ENCODE measurements at places on chromosomes 4 and X. TPM values are rescaled to one million over a fixed set of nuclear protein-coding genes. Genes with fewer than 3 reads are reported as not detected.
A peak's percentile ranks its signal among the peaks of the same experiment; 100 is the strongest.

- no peak for DNase-seq
These were observed 11.9 kb upstream of the SEL1L3 start for GRCh38 chr4:25874655-25875054.

DNA sequence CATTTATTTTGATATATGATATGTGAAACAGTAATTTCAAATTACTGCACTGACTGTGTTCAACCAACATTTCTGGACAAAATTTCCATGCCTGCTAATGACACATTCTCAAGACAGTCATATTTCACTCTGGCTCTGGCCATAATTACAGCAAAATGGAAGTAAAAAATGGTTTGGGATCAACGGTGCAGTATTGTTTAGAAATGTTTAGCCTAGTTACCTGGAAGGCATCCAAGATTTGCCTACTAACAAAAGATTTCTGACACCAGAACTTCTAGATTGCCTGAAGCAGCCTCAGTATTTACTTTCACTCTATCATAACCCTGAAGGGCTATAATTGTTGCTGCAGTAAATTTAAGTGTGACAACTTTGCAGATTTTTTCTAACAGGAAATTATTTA lies 416.3 kb downstream of the PCDH10 start:
- no peak for DNase-seq

DNA sequence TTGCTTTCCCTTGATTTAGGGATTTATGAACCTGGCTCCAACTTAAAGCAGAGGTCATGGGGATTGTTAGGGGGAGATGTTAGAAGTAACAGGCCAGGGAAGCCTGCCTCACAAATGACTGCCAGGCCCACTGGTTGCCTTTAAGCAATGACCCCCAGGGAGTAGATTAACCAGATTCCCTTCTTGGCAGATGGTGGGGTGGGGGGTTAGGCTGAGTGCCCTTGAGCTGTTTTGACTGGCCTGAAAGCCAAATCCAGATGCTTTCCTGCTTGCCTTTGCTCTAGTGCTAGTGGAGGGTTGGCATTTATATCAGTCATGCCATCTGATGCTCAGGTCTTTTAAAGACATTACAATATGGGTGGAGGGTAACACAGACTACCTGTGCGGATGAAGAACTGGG lies 128.1 kb downstream of the TMEM164 start:
- no peak for DNase-seq

DNA sequence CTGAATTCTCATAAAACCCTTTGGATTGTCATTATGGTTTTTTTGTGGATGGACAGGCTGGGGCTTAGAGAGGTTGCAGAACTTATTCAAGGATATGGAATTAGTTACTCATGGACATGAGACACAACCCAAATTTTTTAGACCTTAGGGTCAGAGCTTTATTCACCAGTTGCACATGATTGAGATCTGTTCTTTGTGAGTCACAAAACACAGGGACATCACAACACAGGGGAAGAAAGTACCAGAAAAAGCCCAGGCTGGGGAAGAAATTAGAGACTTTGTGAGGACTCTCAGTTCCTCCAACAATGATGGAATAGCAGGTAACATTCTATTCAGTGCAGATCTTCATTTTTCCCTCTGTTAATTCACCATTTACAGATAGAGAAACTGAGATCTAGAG lies 602.4 kb upstream of the CPEB2 start:
- no peak for DNase-seq

DNA sequence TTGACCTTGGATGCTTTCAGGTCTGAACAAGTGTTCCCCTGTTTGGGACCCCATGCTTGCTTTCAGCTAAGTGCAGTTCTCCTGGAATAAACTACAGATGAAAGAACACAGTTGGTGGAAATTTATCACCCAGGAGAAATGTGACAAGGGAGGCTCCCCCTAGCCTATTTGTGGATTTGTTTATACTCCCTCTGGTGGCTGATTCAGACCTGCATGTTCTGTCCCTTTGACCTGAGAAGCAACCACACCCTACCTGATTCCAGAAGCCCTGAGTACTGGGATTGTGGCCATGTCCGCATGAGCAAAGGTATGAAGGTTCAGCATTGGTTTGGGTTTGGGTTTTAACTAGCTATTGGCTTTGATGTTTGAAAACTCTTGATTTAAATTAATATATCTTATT lies 440.9 kb downstream of the MID1IP1 start:
- DNase-seq: peak; percentile 52

- no peak for DNase-seq
These were observed 81.5 kb upstream of the SMIM10 start for GRCh38 chrX:134909261-134909660.

DNA sequence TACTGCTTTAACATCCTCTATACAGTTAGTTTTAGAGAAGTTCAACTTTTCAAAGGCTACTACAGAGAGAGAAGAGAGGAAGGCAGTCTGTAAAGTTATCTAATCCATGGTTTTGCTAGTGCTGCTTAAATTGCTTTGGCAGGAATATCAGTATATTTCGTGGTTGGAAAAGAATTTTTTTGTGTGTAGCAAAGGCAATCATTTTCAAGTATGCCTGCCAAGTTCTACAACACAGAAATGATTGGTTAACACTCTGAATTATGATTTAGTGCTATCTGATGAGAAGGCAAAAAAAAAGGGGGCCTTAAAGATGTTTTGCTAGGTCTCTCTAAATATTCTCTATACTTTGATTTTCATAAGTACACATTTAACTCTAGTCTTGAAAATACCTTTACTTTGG lies 133.1 kb downstream of the JADE1 start:
- no peak for DNase-seq

- no peak for DNase-seq
These were observed 791 bp downstream of the SMIM20 start for GRCh38 chr4:25914670-25915352.

DNA sequence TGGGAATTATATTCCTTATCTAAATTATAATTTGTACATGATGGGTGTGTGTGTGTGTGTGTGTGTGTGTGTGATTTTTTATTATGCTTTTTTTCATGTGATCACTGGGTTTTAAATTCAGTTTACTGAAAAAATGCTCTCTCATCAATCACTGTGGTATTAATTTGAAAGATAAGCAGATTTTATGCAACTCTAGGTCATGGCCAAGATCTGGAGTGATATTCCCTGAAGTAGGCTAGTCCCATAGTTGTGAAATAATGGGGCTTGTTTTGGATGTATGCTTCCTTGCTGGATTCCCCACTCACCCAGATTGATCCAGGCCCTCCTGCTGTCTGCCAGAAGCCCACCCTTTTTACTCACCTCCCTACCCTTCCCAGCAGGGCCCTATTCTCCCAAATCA lies 22.0 kb upstream of the PGRMC2 start:
- DNase-seq: no peak

DNA sequence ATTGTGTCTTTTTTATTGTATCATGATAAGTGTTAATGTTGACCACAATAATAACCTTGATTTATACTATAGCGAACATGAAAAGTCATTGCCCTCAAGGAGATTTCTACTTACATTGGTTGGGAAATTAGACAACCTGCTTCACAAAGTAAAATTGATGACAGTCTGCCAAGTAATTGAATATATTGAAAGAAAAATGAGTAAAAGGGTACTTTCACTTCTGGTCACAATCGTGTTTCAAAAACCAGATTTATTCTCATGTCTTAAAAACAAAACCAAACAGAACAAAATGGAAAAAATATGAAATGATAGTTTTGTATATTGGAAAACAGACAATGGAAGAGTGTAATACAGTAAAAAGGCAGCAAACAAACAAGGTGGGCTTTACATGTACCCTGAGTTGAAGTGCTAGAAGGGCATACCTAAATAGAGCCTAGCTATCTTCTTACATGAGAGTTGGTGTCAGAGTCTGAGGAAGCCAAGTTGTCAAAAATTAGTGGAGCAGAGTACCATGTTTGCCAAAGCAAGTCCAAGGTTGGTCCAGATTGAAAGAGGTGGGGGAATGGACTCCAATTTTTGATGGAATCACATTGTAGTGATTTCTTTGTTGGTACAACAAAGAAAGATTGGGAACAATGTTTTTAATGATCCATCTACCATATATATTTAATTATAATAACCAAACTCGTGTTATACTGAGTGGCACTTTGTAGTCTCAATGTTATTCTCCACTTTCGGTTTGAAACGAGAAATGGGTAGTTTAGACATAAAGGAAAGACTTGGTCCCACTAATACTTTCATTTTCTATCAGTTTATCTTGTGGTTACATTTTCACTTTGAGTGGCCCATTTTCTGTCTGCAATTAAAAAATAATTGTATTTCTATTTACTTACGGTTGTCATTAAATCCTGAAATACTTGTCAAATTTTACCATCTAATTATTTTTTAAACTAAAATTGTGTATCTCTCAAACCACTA lies 775.6 kb downstream of the STIM2 start:
- no peak for DNase-seq

DNA sequence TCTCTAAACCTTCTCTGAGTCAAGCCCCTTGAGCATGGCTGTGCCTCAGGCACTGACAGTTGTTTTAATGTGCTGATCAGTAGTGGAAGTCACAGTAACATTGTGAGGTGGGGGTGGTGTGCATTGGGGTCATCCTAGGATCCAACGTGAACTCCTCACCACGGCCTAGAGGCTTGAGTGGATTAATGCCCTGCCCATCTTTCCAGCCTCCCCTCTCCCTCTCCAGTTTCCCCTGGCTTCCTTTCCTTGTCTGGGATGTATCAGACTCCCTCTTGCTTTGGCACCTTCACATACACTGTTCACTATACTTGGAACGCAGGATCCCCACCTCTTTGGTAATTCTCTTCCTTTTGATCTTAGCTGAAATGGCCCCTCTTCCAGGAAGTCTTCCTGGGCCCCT lies 13.3 kb upstream of the PJA1 start:
- no peak for DNase-seq

DNA sequence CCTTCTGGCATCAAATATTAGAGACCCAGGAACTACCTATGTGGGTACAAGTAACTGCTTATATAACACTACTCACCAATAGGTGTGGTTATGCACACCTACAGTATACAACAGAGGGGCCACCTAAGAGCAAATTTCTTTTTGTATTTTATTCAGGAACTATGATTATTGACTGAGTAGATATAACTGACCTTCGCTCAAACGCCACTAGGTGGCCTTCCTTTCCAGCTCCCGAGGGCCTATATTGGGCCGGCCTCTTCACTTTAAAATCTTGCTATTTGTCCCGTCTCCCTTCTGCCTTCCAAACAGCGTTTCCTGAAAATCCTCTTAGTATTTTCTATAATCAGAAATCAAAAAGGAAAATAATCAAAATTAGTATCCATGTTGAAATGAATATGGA lies 19.9 kb upstream of the PABPC5 start:
- no peak for DNase-seq

- no peak for DNase-seq
These were observed 77.0 kb downstream of the GPC3 start for GRCh38 chrX:133908223-133908955.

DNA sequence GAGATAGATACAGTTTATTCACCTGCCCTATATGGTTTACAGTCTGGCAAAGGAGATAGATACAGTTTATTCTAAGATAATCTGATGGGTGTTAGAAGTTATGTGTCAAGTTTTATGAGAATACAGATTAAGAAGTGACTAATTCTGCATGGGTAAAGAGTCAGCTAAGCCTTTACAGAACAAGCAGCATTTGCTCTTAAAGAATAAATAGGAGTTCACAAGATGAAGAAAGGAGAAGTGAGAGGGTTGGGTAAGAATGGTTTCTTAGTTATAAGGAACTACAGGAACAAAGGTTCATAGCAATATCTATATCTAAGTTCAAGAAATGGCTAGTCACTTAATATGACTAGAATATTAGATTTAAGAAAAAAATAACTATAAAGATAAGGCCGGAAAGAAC lies 47.6 kb downstream of the THOC2 start:
- no peak for DNase-seq

GRCh38 chr4:97144199-97144598 lies 999.1 kb downstream of the STPG2 start:
- no peak for DNase-seq

DNA sequence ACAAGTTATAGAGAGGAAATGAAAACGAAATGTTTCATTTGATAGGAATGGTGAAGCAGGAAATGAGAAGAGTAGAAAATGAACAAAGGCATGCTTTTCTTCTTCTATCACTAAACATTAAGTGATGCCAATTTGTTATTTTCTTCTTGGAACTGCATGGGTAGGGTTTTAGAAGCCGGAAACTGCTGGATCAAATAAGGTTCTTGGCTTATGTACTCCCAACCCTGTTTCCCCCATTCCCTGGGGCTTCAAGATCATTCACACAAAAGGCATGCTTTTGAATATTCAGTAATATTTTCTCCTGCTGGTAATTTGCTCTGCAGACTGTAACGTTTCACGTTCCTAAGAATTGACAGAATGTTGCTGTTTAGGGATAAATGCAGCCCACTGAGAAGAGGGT lies 224.1 kb downstream of the NLGN4X start:
- no peak for DNase-seq

DNA sequence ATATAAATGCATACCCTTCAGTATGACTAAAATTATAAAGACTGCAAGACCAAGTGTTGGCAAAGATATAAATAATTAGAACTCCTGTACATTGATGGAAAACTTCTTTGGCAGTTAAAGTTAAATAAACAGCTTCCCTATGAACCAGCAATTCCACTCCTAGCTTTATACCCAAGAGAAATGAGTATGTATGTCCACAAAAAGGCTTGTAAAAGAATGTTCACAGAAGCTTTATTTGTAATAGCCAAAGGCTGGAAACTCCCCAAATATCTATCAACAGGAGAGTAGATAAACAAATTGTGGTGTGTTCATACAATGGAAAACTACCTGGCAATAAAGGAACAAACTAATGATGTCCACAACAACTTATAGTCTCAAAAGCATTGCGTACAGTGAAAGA lies 184.8 kb downstream of the AMELX start:
- DNase-seq: no peak

DNA sequence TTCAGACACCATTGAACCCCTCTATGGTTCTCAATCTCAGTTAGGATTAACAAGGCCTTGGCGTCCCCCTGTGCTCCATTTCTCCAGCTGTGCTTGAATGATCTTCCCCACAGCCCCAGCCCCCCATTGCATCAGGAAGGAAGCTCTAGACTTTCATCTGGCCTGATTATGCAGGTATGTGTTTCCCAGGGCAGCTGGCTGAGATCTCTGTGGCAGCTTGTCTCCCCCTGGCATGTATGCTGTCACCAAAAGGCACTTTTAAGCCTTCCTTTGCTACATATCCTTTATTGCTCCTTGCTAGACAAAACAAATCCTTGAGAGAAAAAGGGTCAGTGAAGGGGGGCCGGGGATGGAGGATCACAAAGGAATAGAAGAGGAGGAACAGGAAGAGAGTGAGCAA lies 1056.0 kb upstream of the SLIT2 start:
- no peak for DNase-seq

DNA sequence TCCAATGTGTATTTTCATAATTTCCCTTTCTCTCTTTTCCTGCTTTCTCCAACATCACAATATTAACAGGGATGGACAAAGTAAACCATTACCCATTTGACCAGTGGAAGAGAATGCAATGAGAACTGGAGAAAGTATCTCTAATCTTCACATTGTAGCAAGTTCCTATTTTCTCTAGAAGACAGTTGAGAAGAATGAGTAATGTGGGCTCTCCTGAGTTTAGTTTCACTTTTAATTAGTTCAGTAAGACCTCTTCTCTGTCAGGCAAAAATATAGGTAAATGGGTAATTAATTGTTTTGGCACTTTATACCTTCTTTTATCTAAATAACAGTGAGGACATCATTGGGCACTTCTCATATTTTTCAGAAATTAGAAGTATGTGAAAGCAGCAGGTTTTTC lies 602.0 kb downstream of the GLUD2 start:
- no peak for DNase-seq

The ATG4A gene
- total RNA-seq: 3.2 TPM

The GLRA2 gene
- not detected for total RNA-seq

The SASH3 gene
- total RNA-seq: 16.5 TPM

The MAOA gene
- 411 TPM for total RNA-seq

The IL1RAPL2 gene
- total RNA-seq: 0.16 TPM

The XG gene
- not detected for total RNA-seq

The FAM241A gene
- 4.4 TPM for total RNA-seq

The VSIG4 gene
- 45.4 TPM for total RNA-seq

The BLOC1S4 gene
- 18.8 TPM for total RNA-seq

Data from transverse colon (tissue), 4 donors.